Kidney (tissue), 22 donors: ENCODE measurements at places on chromosomes 3 and 15. TPM values are rescaled to one million over a fixed set of nuclear protein-coding genes. Genes with fewer than 3 reads are reported as not detected.

Gene FNDC3B
- 185 TPM for total RNA-seq

GRCh38 chr3:136632625-136633081, 119.5 kb downstream of the STAG1 start:
- peaks cover 3% of the 10 kb centered on the region for H3K4me1 ChIP-seq
- no peaks in the 10 kb centered on the region for H3K27me3 ChIP-seq
- H3K4me3 ChIP-seq, result no peak overlapping the region
- H3K27ac ChIP-seq, result no peak overlapping the region
- DNase-seq, result no peak

Gene EPHB3
- total RNA-seq, result 1.4 TPM

Gene GOLGA8G
- not detected for total RNA-seq

DNA sequence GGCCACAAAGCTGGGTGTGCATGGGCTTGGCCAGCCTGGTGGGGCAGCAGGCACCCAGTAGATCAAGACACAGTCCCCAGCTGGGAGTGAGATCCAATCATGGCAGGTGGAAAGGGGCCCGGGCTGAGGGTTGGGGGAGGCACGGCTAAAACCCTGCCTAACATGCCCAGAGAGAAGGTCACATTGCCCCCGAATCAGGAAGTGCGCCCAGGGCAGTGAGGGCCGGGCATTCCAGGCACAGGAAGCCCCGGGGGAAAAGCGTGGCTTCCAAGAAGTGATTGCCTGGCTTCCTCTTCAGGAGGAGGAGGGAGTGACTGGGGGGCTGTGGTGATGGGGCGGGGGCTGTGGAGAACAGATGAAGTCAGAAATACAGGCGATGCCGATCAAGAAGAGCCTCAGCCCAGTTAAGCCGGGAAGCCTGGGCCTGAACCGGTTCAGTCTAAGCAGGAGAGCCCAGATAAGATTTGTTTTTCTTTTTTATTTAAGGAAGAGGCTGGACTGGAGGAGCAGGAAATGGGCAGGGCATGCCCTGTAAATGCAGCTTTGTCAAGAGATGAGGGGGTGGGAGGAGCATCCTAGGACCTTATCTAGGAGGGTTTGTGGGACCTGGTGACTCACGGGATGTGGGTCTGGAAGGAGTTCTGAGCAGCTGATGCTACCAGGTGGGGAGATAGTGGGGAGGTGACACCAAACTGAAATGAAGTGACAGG, 83.9 kb downstream of the CHSY1 start:
- no peaks in the 10 kb centered on the region for H3K36me3 ChIP-seq
- no peaks in the 10 kb centered on the region for H3K4me1 ChIP-seq
- H3K27me3 ChIP-seq, result no peaks in the 10 kb centered on the region
- peak; percentile 47 for DNase-seq

GRCh38 chr3:25820816-25821486, 31.1 kb downstream of the OXSM start:
- H3K4me1 ChIP-seq, result no peaks in the 10 kb centered on the region
- DNase-seq, result no peak
- no peaks in the 10 kb centered on the region for H3K27me3 ChIP-seq
- no peak overlapping the region for H3K27ac ChIP-seq

Gene RLBP1
- not detected for total RNA-seq

Gene MITF
- total RNA-seq, result 52.6 TPM

- no peak for DNase-seq
- no peak overlapping the region for H3K27ac ChIP-seq
- peak overlapping the region; percentile 17 for H3K4me3 ChIP-seq
- no peaks in the 10 kb centered on the region for H3K27me3 ChIP-seq
- H3K36me3 ChIP-seq, result no peaks in the 10 kb centered on the region
Observed at GRCh38 chr3:190811775-190812480, 50.6 kb downstream of the GMNC start.

- no peaks in the 10 kb centered on the region for H3K36me3 ChIP-seq
- peak overlapping the region; percentile 26 for H3K4me3 ChIP-seq
- DNase-seq, result no peak
Observed at GRCh38 chr3:32421991-32422859, 30.6 kb downstream of the CMTM7 start.

DNA sequence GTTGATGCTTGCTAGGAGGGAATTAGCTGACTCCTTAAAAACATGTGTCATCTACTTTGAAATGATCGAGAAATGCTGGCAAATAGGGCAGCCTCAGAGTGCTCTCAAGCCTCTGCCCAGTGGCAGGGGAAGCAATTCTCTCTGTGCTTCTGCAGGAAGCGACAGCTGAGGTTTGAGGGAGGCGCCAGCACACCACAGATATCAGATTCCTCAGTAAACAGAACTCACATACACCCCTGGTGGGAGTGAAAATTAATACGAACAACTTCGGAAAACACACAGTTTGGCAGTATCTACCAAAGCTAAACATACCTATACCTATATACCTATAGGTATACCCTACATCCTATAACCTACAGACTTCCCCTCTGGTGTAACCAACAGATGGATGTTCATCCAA, 61.3 kb downstream of the NSMCE3 start:
- no peaks in the 10 kb centered on the region for H3K36me3 ChIP-seq
- peak; percentile 90 for DNase-seq
- no peak overlapping the region for H3K4me3 ChIP-seq
- H3K4me1 ChIP-seq, result no peaks in the 10 kb centered on the region
- H3K27me3 ChIP-seq, result no peaks in the 10 kb centered on the region

Gene XPC
- total RNA-seq, result 44.4 TPM

Gene TXNRD3
- total RNA-seq, result 12.1 TPM

Gene NDN
- total RNA-seq, result 19.9 TPM

DNA sequence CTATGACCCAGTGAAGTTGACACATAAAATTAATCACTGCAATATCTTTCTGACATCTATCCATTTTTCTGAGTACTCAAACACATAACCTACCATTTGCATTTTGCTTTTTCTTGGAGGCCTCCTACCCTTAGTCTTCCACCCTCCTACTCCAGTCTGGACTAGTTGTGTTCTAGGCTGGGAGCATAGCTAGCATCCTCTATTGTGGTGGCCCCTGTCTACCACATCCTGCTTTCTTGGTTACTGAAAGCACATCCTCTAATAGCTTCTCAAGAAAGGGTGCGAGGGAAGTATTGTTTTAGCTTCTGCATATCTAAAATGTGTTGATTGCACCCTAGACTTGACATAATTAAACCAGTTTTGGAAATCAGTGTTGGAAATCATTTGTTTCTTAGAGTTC, 176.5 kb downstream of the THSD4 start:
- no peak overlapping the region for H3K4me3 ChIP-seq
- no peak for DNase-seq

Gene SPATA12
- not detected for total RNA-seq

Gene TEX55
- not detected for total RNA-seq

Gene TEX264
- 68.0 TPM for total RNA-seq

Gene STRIT1
- total RNA-seq, result not detected

GRCh38 chr3:149373235-149374125, 4.0 kb downstream of the TM4SF1 start:
- no peak for DNase-seq
- no peaks in the 10 kb centered on the region for H3K27me3 ChIP-seq
- H3K4me1 ChIP-seq, result no peaks in the 10 kb centered on the region
- H3K36me3 ChIP-seq, result no peaks in the 10 kb centered on the region
- no peak overlapping the region for H3K27ac ChIP-seq

DNA sequence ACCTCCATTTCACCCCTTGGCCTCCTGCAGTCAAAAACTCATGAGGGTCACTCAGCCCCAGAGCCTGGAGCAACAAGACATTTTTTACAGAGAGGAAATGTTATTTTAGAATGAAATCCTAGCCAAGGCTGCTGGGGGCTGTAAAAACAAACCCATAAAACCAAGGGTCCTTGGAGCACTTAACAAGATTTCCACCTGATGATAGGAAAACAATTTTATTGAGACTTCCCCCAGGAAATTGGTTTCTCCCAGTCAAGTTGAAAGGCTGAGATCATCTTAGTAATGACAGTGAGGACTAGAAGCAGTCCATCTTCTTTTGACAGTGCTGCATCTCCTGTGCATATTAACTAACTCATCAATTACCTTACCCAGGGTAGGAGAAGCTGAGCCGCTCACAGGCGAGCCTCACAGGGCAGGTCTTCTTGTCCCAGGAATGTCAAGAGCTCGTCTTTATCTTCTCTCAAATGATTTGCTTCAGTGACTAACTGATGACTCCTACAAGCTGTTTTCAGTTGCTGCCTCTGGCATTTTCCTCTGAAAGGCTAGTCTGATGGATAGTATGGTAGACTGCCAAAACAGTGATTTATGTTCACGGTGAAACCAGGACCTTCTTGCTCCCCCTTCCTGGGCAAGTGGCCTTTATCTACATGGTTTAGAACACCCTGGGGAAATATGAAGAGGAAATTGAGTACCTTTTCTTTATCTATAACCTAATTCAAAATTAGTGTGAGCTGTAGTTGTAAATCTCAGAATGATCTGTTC, 34.6 kb upstream of the AEN start:
- DNase-seq, result peak; percentile 59
- no peak overlapping the region for H3K27ac ChIP-seq
- H3K36me3 ChIP-seq, result no peaks in the 10 kb centered on the region
- no peaks in the 10 kb centered on the region for H3K4me1 ChIP-seq
- no peaks in the 10 kb centered on the region for H3K27me3 ChIP-seq

GRCh38 chr3:8882171-8882593, 81.1 kb downstream of the RAD18 start:
- DNase-seq, result peak; percentile 46
- H3K4me1 ChIP-seq, result no peaks in the 10 kb centered on the region
- H3K36me3 ChIP-seq, result no peaks in the 10 kb centered on the region
- no peaks in the 10 kb centered on the region for H3K27me3 ChIP-seq

Gene PCSK6
- total RNA-seq, result 7.3 TPM

DNA sequence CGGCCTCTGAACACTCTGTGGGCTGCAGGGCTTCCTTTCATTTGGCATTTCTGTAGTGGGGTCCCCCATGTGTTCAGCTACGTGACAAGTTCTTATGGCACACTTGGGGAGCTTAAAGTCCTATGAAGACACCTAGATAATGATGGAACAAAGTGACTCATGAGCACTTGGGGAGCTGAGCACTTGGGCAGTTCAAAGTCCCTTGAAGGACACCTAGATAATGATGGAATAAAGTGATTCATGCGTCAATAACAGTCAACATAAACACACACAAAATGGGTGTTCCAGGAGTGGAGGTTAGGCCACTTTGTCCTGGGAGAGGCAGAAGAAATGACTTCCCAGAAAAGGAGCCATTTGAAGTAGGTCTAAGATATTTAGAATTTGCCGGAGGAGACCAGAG, 66.6 kb downstream of the LDHAL6B start:
- no peaks in the 10 kb centered on the region for H3K4me1 ChIP-seq
- no peak overlapping the region for H3K27ac ChIP-seq
- no peaks in the 10 kb centered on the region for H3K27me3 ChIP-seq
- no peak for DNase-seq
- no peaks in the 10 kb centered on the region for H3K36me3 ChIP-seq
- H3K4me3 ChIP-seq, result no peak overlapping the region

Gene HIGD2B
- not detected for total RNA-seq

- DNase-seq, result peak; percentile 42
- H3K4me3 ChIP-seq, result no peak overlapping the region
- no peak overlapping the region for H3K27ac ChIP-seq
- H3K27me3 ChIP-seq, result no peaks in the 10 kb centered on the region
- H3K36me3 ChIP-seq, result peaks cover 8% of the 10 kb centered on the region
- peaks cover 3% of the 10 kb centered on the region for H3K4me1 ChIP-seq
Observed at GRCh38 chr15:89171136-89172072, 50.0 kb downstream of the RLBP1 start.

- H3K4me1 ChIP-seq, result no peaks in the 10 kb centered on the region
- no peak for DNase-seq
- no peaks in the 10 kb centered on the region for H3K36me3 ChIP-seq
- H3K27me3 ChIP-seq, result no peaks in the 10 kb centered on the region
- no peak overlapping the region for H3K4me3 ChIP-seq
- H3K27ac ChIP-seq, result no peak overlapping the region
Observed at GRCh38 chr3:63069806-63070475, 194.7 kb upstream of the CADPS start.

Gene PLSCR2
- 1.4 TPM for total RNA-seq

DNA sequence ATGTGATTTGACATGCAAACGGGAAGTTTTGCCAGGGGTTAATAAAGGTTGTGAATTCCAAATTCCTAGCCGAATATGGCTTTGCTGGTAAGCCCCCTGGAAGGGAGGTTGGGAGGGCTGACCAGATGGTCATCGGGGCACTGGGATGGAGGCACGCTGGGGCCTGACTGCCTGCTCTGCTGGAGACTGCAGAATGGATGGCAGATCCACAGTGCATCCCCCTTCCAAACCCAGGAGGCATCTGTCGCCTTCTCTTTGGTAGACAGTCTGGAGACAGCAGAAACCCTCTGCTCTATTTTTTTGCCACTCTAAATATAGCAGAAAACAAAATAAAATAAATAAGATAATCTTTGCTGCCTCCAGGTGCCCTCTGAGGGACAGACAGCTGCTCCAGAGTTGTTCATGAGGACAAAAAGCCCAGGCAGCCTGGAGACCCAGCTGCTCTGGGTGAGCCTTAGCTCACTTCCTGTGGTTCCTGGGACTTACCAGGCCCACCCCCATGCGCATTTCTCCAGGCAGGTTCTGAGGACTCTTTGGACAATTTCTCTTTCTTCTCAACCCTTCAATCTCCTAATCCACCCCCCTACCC, 6.1 kb upstream of the SPTBN5 start:
- no peaks in the 10 kb centered on the region for H3K27me3 ChIP-seq
- DNase-seq, result no peak
- H3K36me3 ChIP-seq, result peaks cover 6% of the 10 kb centered on the region
- H3K4me1 ChIP-seq, result peaks cover 4% of the 10 kb centered on the region

- DNase-seq, result no peak
- no peaks in the 10 kb centered on the region for H3K27me3 ChIP-seq
- H3K4me3 ChIP-seq, result no peak overlapping the region
- H3K36me3 ChIP-seq, result no peaks in the 10 kb centered on the region
- H3K27ac ChIP-seq, result no peak overlapping the region
Observed at GRCh38 chr3:186481526-186481925, 62.7 kb downstream of the CRYGS start.

Gene CHST13
- total RNA-seq, result 3.3 TPM

Gene FEZF2
- not detected for total RNA-seq

Gene FAM43A
- total RNA-seq, result 11.4 TPM

Gene POPDC2
- 3.2 TPM for total RNA-seq

GRCh38 chr3:108472001-108472591, 38.3 kb downstream of the MYH15 start:
- H3K36me3 ChIP-seq, result no peaks in the 10 kb centered on the region
- no peaks in the 10 kb centered on the region for H3K4me1 ChIP-seq
- H3K27me3 ChIP-seq, result no peaks in the 10 kb centered on the region
- H3K27ac ChIP-seq, result no peak overlapping the region

GRCh38 chr3:34374521-34374920, 576.1 kb downstream of the PDCD6IP start:
- H3K4me1 ChIP-seq, result peaks cover 3% of the 10 kb centered on the region
- H3K4me3 ChIP-seq, result no peak overlapping the region
- no peaks in the 10 kb centered on the region for H3K27me3 ChIP-seq
- no peak for DNase-seq
- H3K36me3 ChIP-seq, result no peaks in the 10 kb centered on the region
- no peak overlapping the region for H3K27ac ChIP-seq

GRCh38 chr3:97057365-97057764, 243.0 kb downstream of the EPHA6 start:
- no peak overlapping the region for H3K27ac ChIP-seq
- no peaks in the 10 kb centered on the region for H3K27me3 ChIP-seq
- no peaks in the 10 kb centered on the region for H3K4me1 ChIP-seq
- no peaks in the 10 kb centered on the region for H3K36me3 ChIP-seq

Gene TPRG1
- 2.7 TPM for total RNA-seq

Gene TRH
- not detected for total RNA-seq
